ENCODE measurements at places on chromosomes 6 and 20. TPM values are rescaled to one million over a fixed set of nuclear protein-coding genes. Genes with fewer than 3 reads are reported as not detected.

Gene KCNB1
- not detected for polyA plus RNA-seq

Gene ERVFRD-1
- polyA plus RNA-seq = not detected

DNA sequence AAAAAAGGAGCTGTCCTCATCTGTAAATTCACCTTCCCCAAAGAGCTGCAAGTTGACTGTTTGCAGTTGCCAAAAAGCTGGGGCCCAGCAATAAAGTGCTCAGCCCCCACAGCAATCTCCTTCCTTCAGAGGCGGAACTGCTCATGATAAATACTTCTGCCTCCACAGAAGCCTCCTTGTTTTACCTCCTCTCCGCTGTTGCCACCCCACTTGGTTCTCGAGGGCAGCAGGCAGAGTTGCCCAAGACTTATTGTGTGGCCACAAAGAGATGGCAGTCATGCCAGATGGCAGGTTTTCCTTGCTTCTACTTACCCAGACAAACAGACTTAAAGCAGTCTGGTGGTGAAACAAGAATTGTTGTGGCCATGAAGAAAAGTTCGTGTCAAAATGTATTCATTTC lies 66.3 kb downstream of the SLX4IP start:
- H3K27ac ChIP-seq = no peak overlapping the region
- no peaks in the 10 kb centered on the region for H3K27me3 ChIP-seq
- no peak for DNase-seq
- H3K4me1 ChIP-seq = no peaks in the 10 kb centered on the region
- H3K36me3 ChIP-seq = no peaks in the 10 kb centered on the region
- no peak overlapping the region for H3K4me3 ChIP-seq

DNA sequence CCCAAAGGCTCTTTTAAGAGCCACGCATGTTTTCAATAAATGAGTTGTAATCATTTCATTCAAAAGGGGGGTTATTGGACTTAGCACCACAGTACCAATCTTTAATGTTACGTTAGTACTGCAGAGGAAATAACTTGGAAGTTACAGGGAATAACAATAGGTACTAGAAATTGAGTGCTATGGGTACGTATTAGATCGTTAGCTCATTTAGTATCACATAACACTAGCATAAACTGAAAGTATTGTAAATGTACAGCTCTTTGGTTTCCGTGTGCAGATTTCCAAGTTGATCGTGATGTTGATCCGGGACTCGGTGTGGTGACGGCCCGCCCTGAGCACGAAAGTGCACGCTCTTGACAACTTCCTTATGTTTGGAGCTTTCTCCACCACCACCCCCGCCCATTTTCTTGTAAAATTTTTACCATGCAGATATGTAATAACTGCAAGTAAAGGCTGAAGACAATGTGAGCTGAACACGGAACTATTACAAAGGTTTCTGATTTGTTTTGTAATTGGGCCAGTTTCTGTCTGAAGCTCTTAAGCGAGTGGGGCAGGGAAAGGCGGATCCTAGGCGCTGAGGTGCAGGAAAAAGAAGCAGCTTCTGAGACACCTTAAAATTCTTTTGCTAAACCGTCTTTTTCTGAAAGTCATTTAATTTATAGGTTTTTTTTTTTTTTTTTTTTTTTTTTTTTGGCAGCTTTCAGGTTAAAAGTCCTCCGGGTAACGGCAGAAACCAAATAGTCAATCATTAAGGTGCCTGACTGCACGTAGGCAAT lies 71.5 kb downstream of the HFE start:
- DNase-seq = peak; percentile 79
- peaks cover 16% of the 10 kb centered on the region for H3K4me1 ChIP-seq
- peak overlapping the region; percentile 88 for H3K27ac ChIP-seq
- H3K4me3 ChIP-seq = peak overlapping the region; percentile 94
- no peaks in the 10 kb centered on the region for H3K36me3 ChIP-seq

DNA sequence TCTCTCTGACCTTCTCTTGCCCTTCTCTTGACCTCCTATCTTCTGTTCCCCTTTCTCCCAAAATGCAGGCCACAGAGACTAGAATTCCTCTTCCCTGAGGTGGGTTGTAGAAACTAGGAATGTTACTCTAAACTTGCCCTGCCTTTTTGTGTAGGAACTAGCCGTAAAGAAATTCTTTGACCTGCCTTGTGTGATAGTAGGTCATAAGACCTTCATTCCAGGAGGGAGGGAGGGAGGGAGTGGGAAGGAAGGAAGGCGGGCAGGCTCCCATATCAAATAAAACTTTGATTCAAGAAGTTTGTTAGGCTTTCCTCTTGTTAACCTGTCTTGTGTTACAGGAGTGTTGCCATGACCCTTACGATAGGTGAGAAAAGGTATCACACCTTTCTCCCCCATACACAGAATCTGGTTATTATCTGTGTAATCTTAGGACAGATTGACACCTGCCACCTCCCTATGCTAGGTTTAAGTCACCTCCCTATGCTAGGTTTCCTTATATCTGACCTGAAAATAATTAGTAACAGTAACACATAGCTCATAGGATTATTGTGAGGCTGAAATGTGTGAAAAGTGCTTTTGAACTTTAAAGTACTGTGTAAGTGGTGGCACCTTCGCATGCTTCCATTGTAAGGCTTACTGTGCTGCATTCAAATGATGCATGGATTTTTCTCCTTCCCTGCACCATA lies 32.6 kb upstream of the FUCA2 start:
- H3K27ac ChIP-seq = no peak overlapping the region
- no peak overlapping the region for H3K4me3 ChIP-seq

DNA sequence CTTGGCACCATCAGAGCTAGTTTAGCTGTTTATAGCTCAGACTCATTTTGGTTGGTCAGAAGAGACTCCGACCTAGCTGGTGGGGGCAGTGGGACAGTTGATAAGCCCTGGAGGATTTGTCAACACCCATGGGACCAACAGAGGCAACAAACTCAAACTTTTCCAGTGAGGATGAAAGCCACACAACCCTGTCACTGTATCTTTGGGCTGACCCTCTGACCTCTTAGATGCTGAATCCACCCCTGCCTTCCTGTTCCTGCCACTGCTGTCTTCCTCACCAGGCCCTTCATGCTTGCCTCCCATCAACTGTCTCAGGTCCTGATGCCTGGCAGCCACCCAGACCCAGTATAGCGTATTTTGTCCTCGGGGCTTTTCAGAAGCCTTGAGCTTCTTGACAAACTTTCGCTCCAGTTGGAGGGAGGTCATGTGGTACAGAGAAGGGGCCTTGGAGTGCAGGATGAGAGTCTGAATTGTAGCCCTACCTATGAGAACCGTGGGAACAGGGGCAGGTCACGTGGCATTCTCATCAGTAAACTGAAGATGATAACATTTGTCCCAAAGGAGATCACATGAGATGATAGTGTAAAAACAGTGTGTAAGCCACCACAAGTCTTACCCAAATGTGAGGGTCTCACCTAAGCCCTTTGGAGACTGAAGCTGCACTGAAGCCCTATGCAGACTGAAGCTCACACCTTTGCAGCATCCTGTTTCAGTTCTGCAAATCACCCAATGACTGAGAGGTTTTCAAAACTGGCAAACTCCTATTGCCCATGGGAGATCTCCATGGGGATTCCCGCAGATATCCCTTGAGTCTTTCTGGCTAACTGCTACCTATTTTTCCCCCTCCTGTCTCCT lies 72.0 kb upstream of the F13A1 start:
- no peak overlapping the region for H3K4me3 ChIP-seq
- H3K36me3 ChIP-seq = no peaks in the 10 kb centered on the region
- H3K27ac ChIP-seq = no peak overlapping the region
- no peaks in the 10 kb centered on the region for H3K27me3 ChIP-seq
- no peaks in the 10 kb centered on the region for H3K4me1 ChIP-seq

Data from GM23248 (cell line).